ENCODE measurements at places on chromosomes 3 and 15.

DNA sequence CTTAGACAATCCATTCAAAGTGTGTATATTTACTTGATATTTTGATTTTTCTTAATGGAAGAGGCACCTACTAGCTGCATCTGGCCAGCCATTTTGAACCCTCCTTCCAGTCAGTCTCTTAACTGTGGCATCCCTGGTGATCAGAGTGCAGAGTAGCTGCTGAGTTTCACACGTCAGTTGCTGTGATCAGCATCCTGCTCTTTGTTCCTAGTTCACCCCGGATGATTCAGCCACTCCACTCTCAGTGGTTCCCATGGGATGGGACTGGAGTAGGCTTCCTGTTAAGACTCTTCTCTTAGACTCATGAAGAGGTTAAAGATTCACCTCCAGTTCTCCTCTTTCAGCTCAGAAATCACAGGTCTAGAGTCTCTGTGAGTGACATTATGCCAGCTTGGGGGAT lies 75.8 kb downstream of the STXBP5L start:
- no peak for DNase-seq

DNA sequence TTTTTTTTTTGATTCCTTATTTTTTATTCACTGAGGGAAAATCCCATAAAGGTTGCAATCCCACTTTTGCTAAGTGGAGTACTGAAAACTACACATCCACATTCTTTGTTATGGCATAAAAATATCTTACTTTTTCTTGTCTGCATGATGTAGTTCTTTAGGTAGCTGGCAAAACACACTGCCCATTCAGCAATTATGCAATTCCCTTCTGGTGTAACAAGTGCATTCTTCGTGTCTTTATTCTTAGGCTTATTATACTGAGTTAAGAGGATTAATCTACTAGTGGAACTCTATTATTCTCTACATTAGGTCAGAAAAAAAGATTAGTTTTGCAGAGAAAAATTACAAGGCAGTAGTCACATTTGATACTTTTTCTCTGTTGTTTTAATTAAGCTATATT lies 403.8 kb upstream of the GBE1 start:
- no peak for DNase-seq

GRCh38 chr3:48408823-48409281 lies 21.0 kb downstream of the PLXNB1 start:
- DNase-seq: no peak

DNA sequence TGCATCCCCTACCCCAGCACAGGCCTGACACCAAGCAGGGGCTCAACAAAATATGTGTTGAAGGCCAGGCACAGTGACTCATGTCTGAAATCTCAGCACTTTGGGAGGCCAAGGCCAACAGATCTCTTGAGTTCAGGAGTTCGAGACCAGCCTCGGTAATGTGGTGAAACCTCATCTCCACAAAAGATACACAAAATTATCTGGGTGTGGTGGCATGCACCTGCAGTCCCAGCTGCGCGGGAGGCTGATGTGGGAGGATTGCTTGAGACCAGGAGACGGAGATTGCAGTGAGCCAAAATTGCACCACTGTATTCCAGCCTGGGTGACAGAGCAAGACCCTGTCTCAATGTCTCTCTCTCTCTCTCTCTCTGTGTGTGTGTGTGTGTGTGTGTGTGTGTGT lies 30.7 kb upstream of the CYP11A1 start:
- DNase-seq: no peak

GRCh38 chr3:134699141-134699711 lies 48.4 kb upstream of the KY start:
- no peak for DNase-seq
